ENCODE measurements at places on chromosomes 5 and 9.

- DNase-seq = peak; percentile 85
Measured at GRCh38 chr5:101687349-101687985, 608.6 kb downstream of the SLCO4C1 start.

DNA sequence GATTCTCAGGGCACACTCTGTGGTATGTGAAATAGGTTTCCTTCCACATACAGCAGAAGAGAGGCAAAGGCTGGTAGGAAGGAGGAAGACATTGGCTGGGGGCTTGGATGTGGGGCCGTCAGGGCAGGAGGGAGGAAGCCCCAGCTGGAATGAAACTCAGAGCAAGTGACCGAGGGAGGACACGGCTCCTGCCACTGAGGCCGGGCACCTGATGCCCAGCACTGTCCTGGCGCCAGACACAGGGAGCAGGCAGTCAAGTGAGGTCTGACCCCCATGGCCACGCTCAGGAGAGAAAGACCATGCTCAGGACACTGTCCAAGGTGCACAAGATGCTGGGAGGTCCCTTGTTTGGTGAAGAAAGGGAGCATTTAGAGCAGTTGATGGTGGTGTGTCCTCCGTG lies 245.5 kb downstream of the CACNA1B start:
- DNase-seq = no peak

- peak; percentile 79 for DNase-seq
Measured at GRCh38 chr5:60232036-60232795, 338.7 kb upstream of the PDE4D start.

DNA sequence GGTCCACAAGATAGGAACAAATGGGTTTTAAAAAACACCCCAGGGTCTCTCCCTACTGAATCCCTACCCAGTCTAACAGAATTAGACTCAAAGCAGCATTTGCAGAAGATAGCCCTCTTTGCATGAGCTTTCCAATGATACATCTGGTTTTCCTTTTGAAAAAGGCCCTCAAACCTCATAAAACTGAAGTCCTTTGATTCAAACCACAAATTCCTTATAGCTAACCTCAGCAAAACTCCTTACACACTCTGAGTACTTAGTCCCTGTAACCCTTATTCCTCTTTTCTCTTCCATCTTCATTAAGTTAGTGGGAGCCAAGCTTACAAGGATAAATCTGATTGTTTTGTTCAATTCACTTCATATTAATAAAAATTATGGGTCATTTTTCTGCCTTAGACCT lies 90.5 kb upstream of the TNC start:
- no peak for DNase-seq

- no peak for DNase-seq
Measured at GRCh38 chr9:97847474-97848214, 5.4 kb upstream of the FOXE1 start.

DNA sequence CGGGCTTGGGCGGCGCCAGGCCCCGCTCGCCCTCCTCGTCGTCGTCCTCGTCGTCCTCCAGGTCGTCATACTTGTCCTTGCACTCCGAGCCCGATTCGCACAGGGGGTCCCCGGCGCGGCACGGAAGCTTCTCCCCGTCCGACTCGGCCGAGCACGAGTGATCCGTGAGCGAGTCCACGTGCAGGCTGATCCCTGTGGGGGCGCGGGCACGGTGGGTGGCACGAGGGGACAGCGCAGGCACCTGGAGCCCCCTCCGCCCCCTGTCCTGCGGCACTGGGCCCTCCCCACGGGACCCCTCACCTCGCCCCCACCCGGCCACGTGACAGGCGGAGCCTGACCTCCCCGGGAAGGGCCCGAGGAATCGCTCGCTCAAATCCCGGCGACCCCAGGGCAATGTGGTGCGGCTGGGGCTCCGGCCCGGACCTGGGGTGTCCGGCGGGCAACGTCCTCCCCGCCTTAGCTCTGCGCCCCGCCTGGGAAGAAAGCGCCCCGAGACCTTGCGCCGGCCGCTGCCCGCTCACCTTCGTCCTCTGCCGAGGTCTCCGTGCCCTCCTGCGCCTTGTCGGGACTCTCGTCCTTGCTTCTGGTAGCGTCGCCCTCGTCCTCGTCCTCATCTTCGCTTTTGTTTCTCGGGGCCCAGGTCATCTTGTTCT lies 2.5 kb downstream of the IRX2 start:
- no peak for DNase-seq

GRCh38 chr5:1728846-1729245 lies 70.8 kb downstream of the MRPL36 start:
- no peak for DNase-seq

DNA sequence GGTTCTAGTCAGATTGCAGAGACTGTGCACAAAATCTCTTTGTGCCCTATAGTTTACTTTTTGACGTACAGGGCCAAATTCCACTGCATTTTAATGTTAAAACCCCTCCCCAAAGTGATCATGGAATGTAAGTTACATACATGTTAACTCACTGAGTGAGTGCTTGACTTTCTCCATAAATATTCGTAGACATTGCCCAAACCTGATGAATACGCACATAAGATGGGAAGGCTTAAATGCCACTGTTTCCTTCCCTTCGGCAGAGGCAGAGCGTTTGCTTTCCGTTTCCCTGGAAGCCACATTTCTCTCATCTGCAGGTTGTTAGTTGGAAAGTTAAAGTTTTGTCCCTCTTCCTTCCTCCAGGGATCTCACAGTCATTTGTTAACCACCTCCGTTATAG lies 286.2 kb downstream of the MCTP1 start:
- DNase-seq = no peak

GRCh38 chr9:132283863-132284262 lies 70.9 kb downstream of the SETX start:
- DNase-seq = no peak

DNA sequence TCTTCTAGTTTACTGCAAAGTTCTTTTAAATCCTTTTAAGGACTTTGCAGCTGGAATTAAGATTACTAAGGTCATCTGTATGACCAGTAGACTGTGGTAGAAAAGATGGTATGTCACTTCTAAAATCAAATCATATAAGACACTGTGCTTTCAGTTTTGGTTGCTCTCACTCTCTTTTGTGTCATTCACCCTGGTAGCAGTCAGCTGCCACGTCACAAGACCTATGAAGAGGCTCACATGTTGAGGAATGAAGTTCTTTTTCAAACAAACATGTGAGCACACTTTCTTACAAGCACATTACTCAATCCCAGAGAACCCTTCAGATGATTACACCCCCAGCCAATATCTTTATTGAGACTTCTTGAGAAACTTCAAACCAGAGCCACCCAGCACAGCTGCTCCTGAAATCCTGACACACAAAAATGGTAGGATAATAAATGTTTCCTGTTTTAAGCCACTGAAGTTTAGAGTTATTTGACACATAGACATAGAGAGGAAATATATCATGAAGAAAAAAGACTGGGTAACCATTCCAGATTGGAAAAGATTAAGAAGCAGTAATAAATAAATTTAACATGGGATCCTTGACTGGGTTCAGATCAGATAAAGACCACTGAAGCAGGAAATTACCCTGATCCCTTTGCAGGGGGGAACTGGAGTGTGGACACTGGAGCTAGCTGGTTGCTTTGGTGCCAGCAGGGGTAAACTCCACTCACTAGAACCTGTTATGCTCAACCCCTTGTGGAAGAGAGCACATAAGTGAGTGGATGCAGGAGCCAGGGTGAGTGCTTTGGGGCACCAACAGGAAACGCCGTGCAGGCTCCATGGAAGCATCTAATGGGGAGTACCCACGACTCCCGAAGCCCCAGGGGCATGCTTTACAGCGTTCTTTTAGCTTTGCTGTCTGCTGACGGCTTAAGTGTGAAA lies 64.1 kb downstream of the SLCO4C1 start:
- peak; percentile 32 for DNase-seq

DNA sequence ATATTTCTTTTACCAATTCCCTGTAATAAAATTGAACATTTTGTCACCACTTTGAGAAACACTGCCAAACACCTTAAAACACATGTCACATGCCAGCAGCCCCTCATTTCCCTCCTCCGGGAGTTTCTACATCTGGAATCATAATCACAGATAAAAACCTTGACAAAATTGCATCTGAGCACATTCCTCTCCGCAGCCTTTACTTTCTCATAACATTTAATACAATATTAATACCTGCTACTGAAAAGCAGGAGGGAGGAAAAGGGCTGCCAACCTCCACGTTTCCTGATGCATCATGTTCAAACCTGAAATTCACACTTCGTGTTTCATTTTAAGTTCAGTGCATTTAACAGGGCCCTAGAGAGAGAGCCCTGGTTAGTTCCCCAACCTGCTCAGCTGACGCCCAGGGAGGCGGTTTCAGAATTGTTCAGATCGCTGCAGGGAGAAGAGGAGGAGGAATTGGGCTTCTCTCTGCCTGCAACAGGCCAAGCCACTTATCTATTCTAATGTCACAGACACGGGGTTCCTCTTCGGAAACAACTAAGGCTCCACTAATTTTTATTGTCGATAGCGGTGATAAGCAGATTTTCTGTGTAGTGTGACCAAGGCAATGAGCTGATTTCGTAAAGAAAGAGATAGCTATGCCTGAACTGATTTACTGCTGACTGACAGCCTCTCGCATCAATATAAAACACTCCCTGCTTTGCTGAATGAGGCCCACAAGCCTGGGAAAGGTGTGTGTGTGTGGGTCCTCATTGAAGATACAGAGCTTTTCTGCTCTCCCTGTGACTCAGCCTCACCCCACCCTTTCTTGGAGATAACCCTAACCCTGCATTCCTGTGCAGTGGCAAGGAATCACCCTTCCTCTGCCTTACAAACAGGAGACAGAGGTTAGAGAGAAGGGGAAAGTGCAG lies 4.9 kb upstream of the LHX2 start:
- peak; percentile 63 for DNase-seq

GRCh38 chr5:63854076-63854475 lies 108.2 kb downstream of the HTR1A start:
- DNase-seq = no peak

GRCh38 chr9:107155244-107155817 lies 127.7 kb upstream of the RAD23B start:
- no peak for DNase-seq

DNA sequence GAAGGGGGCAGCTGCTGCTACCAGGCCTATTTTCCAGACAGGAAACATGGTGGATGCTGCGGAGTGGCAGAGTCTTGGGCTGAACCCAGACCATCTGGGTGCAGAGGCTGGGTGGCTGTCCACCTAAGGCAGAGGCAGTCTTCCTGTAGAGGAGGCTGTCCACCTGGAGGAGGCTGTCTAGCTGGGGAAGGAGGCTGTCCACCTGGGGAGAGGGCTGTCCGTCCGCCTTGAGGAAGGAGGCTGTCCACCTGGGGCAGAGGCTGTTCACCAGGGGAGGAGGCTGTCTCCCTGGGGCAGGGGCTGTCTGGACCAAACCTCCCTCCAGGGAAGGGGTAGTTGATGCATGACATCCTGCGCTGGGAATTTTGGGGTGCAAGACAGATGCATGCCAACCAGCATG lies 39.2 kb upstream of the BARHL1 start:
- DNase-seq = no peak

GRCh38 chr5:133321833-133322420 lies 270.1 kb downstream of the HSPA4 start:
- peak; percentile 23 for DNase-seq

DNA sequence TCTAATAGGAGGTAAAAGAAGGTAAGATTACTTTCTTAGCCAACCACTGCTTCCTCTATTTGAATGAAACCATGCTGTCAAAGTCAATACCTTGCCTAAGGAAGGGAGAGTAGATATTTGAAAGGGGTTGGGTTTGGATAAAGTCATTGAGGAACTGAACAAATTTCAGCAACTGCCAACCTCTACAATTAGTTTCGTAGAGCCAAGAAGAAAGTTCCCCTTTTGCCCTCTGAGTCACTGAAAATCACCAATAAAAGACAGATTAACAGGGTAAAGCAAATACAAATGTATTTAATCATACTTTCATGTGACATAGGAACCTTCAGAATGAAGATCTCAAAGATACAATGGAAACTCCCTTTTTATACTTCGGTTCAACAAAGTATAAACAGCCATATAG lies 615.7 kb downstream of the GABRG2 start:
- DNase-seq = no peak

- no peak for DNase-seq
Measured at GRCh38 chr9:107102011-107102410, 181.1 kb upstream of the RAD23B start.

GRCh38 chr9:21455320-21455719 lies 15.1 kb downstream of the IFNA1 start:
- DNase-seq = peak; percentile 50

- no peak for DNase-seq
Measured at GRCh38 chr9:10268531-10269485, 344.0 kb downstream of the PTPRD start.

DNA sequence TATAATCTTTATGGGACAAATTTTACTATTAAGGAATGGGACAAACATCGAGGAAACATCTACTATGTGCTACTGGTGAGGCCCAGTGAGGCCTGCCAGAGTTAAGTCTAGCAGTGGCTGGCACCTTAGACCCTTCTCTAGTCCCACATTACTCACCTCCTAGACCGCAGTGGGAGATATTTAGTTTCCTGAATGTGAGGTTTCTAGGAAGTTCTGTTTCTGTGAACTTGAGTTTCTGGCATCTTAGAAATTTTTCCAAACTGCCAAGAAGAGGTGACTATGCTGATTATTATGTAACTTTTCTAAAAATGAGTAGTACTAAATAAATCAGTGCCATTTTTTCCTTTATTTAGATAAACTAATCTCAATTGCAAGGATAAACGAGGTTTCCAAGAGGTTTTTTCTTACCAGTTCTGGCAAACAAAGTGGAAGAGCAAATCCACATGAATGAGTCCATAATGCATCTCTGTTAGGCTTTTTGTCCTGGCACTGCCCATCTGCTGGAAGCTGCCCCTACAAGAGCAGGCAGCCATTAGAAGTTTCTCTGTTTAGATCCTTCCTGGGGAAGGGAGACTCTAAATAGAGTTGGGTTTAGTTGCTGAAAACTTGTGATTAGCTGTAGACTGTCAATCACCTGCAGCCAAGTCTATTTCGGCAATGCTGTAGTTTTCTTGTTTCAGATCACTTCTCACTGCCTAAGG lies 348.7 kb downstream of the MAN2A1 start:
- no peak for DNase-seq

- no peak for DNase-seq
Measured at GRCh38 chr9:82010711-82011110, 22.1 kb downstream of the SPATA31D1 start.

DNA sequence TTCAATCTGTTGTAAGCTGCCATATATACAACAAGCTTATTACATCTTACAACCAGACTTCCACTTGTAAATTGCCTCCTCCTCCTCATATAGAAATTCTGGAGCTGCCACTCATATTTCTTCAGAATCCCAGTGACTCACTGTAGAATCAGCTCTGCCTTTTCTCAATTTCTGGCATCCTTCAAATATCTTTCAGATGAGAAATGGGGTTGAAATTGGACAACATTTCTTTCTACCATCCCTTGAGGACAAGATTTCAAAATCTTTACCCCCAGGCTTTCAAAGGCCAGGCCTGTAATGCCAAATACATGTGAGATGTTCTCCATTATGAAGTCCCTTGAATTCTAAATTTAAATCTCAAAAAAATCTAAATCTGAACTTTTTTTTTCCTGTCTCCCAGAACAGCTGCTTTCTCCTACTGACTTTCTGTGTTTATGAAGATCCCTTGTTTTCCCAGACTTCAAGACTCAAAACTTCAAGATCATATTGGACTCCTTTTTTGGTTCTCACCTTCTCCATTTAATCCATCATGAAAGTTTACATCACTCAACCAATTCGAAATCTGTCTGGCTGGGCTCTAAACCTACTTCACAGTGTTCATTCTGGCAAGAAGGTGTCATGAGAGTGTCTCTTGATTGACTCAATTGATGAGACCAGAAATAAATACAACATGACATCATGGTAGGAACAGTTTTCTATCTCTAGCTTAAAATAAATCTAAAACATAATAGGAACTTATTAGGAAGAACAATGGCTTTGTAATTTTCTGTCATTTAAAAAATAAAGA lies 109.8 kb downstream of the HMHB1 start:
- DNase-seq = peak; percentile 2

Measured in inflammatory macrophage treated with lipopolysaccharide for 1 hour (primary cell).